Amygdala (tissue), 56 donors: ENCODE measurements at places on chromosomes 7 and 10.

GRCh38 chr10:113381416-113381815, 171.4 kb upstream of the HABP2 start:
- no peak for DNase-seq

- no peak for DNase-seq
Measured at GRCh38 chr10:131111471-131112080, 199.9 kb downstream of the TCERG1L start.

GRCh38 chr7:128098629-128099028, 67.4 kb upstream of the LRRC4 start:
- no peak for DNase-seq

GRCh38 chr7:104979167-104979841, 34.7 kb upstream of the KMT2E start:
- DNase-seq: no peak

GRCh38 chr10:70785190-70785589, at the start of gene TBATA:
Gene TBATA (minus strand): TSS chr10:70785377. CDS start chr10:70783379, 1,998 bp downstream.
- no peak for DNase-seq
